ENCODE measurements at places on chromosomes 2 and 18. TPM values are rescaled to one million over a fixed set of nuclear protein-coding genes. Genes with fewer than 3 reads are reported as not detected.
A peak's percentile ranks its signal among the peaks of the same experiment; 100 is the strongest.

- no peak for DNase-seq
Observed at GRCh38 chr2:134314681-134315368, 61.0 kb downstream of the MGAT5 start.

- DNase-seq, result peak; percentile 77
Observed at GRCh38 chr2:232325324-232326273, 53.0 kb upstream of the ALPP start.

DNA sequence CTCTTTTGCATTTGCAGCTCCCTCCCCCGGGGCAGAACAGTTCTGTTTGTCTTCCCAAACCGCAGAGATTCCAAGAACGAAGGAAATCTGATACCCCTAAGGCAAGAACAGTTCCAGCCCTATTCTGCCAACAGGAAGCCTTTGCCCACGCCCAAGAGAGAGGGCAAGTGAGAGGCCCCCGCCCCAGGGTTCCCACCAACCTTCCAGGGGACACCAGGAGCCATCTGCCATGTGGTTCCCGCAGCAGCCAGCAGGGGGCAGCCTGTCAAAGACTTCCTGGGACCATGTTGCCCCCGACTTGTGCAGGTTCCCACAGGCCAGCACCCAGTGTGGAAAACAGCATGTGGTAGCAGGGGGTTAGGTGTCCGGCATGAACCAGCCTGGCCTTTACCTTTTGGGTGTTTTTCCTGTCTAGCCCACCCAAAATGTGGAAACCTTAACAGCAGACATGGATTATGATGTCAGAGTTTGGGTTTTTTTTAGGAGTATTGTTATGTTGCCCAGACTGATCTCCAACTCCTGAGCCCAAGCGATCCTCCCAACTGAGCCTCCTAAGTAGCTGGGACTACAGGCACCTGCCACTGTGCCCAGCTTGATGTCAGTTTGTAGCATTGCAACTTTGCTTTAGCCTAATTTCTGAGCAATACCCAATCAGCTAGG lies 21.7 kb upstream of the EFHD1 start:
- peak; percentile 68 for DNase-seq

GRCh38 chr2:18971069-18971378 lies 381.7 kb upstream of the NT5C1B start:
- DNase-seq, result no peak

DNA sequence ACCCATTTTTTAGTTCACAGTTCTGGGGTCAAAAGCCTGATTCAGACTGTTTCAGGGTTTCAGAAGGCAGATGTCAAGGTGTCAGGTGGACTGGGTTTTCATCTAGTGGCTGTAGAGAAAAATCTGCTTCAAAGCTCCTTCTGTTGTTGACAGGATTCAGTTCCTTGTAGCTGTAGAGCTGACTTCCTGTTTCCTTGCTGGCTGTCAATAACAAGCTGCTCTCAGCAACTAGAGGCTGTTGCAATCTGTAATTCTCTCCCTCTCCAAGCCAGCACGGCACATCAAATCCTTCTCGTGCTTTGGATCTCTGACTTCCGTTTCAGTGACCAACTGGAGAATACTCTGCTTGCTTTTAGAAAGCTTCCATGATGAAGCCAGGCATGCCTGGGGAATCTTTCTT lies 179.4 kb downstream of the DOK6 start:
- DNase-seq, result no peak

GRCh38 chr2:144516411-144516980 lies 3.4 kb downstream of the ZEB2 start:
- DNase-seq, result peak; percentile 62

- DNase-seq, result no peak
Observed at GRCh38 chr2:238881353-238882081, 33.6 kb downstream of the TWIST2 start.

The CAVIN2 gene
- total RNA-seq, result 47.9 TPM

The CRYGC gene
- not detected for total RNA-seq

DNA sequence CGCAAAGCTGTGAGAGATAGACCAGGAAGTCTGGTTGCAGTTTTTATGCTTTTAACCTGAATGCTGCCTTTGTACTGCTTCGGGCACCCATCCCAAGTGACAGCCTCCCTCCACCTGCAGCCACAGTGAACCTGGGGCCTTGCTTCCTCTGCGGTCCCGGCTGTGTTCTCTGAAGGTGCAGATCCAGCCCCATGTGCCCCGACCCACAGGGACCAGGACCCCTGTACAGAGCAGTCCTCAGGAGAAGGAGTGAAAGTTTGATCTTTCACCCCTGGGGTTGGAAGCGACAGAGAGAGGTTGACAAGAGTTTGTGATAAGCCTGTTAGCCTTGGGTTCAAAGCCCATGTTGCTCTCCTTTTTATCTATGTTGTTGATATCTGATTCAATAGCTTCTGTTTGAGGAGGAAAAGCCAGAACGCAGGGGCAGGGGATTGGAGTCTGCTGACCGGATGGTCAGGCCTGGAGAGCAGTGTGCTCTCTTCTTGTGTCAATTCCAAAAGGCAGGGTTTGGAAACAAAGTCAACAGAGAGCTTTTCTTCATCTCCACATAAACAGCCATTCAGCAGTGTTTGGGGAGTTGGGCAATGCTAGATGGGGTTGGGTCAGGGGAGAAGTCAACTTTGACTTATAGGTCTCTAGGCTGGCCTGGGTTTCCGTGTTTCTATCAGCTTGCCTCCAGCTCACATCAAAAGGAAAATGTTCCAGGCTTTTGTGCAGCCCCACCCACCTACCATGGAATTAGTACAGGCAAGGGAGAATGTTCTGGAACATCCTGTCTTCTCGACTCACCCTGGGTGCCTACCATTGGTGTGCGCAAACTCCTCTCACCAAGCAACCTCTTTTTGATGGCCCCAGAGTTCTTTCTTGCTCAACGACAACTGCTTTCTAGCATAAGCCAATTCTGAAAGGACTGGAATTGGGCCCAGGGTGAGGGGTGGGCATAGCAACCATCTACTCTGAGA lies 214.9 kb downstream of the ALPK2 start:
- DNase-seq, result no peak

DNA sequence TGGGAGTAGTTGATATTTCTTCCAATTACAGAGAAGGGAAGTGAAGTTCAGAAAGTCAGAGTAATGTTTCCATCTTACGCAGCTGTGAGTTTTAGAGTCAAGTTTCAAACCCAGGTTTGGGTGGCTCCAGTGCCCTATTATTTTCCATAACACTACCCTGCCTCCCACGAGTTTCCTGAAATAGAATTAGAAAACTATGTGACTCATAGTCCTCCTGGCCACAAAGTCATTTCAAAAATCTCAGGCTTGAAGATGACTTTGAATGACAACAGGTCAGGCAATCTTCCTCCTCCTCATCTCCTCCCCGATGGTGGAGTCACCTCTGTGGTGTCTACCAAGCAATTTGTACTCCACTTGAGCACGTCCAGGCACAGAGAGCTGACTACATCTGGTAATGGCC lies 212.3 kb upstream of the TRIB2 start:
- no peak for DNase-seq

The UGT1A10 gene
- not detected for total RNA-seq

DNA sequence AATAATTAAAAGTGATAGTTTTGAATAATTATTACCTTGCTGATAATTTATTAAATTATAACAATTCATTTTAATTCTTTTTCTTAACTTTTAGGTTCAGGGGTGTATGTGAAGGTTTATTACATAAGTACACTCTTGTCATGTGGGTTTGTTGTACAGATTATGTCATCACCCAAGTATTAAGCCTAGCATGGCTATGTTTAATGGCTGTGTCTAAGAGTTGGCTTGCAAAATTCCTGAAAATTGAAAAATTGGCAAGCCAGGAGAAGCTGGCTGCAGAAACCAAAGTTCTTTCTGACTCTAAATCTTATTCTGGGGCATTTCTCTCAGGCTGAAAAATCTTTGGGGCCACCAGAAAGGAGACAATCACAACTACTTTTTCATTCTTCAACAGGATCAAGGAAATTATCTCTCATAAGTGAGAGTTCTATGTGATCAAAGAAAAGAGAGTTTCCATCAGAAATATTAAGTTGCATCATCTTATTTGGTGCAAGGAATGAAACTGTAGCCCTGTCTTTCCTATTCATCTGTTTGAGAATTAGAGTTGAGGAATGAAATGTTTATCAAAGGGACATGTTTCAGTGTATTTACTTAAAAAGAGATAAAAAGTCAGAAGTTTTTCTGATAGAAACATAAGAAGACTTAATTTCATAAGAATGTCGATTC lies 412.1 kb upstream of the CDH2 start:
- DNase-seq, result no peak

The FN1 gene
- 188 TPM for total RNA-seq

DNA sequence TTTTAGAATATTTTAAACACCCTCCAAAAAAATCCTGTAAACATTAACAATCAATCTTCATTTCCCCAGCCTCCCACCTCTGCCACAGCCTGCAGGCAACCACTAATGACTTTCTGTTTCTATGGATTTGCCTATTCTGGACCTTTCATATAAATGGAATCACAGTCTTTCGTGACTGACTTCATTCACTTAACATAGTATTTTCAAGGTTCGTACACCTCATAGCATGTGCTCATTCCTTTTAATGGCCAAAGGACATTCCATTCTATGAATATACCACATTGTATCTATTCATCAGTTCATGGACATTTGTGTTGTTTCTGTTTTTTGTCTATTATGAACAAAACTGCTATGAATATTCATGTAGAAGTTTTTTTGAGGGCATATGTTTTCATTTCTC lies 48.5 kb downstream of the NAT8 start:
- DNase-seq, result no peak

DNA sequence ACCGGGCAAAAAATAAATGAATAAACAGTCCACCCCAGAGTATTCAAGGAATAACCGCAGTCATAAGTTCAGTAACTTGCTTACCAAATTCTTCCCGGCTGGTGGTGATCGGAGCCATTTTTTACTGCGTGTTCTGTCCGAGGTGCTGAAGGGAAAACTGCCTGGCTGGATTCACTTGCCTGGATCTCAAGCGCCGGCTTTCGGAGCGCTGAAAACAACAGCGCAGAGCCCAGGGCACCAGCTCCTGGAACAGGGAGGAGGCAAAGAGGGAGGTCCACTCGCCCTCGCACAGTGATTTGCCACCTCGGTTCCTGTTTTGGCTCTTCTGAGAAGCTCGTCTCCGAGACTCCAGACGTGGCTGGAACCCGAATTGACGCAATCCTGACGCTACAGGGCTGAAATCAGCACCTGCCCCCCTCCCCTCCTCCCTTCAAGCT lies at the start of gene SYT4:
TSS of gene SYT4 (minus strand) at position 327 of the 437 bp plus-strand sequence. CDS start at position 118, 209 bp downstream.
- peak; percentile 22 for DNase-seq

DNA sequence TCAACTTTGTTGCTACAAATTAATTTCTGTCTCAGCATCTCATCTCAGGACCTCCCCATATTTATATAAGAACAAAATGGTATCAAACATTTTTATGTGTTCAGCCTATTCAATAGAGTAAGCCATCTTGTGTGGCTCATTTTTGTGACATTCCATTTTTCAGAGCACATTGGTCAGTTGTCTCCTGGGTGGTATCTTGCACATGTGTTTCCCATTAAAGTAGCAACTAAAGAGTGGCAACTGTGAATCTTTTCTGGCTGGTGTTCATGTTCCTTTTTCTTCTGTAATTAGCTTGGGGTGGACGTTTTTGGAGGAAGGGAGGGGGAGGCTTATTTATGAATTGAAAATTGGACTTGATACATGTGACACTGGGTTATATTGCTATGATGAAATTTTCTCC lies 45.4 kb upstream of the EFEMP1 start:
- DNase-seq, result no peak

Data from ovary (tissue), 10 donors.